ENCODE measurements at places on chromosomes 3 and 15.

GRCh38 chr3:12255393-12255792 lies 33.5 kb upstream of the PPARG start:
- no peak for DNase-seq

GRCh38 chr3:111541911-111542483 lies at the start of gene CD96:
TSS of gene CD96 (plus strand) at chr3:111542197. CDS start at chr3:111542249, 52 bp downstream.
- DNase-seq = no peak

DNA sequence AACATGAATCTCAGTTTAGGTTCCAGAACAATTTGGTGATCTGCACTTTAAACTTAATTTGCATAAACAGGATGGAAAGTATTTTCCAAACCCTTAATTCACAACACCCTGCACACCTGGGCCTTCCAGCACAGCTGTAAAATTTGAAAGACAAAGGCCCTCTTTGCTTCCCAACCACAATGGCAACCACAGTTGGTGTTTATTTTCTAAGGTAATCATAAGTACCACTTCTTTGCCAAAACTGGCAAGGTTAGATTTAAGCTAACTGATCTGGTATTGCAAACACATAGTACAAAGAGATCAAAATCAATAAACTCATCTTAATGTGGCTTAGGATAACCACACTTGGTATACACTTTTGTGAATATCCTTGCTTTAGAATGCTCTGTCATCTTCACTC lies 4.1 kb downstream of the LRIG1 start:
- DNase-seq = no peak

GRCh38 chr3:13712682-13713180 lies 163.8 kb downstream of the FBLN2 start:
- no peak for DNase-seq

DNA sequence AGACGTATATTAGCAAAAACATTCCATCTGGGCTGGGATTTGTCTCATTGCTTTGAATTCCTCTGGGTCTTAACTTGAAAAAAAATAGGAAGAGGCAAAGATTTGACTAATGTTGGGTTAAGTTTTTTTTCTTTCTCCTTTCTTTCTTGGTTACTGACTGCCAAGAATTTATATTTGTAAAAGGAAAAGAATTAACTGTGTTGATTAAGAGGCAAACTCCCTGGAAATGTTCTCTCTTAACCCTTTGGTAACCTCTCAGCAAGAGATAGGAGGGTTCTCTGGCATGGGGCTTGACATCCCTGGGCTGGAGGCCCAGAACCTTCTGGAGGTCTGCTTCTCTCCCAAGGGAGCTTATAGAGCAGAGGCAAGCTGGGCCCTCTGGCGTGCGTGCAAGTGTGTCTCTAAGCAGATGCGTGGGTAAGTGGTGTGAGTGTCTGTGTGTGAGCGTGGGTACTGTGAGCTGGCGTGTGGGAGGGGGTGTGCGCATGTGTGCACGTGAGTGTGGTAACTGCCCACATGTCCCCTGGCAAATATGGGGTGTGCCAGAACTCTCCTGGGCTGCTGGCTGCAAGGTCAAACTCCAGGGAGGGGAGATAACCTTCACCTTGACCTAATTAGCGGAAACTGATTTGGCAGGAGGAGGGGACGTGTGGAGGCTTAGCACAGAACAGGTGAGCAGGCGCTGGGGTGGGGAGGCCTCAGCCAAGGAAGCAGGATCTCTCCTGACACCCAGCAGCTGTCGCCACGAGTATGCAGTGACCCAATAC lies 49.4 kb upstream of the MAGEF1 start:
- DNase-seq = peak; percentile 46

DNA sequence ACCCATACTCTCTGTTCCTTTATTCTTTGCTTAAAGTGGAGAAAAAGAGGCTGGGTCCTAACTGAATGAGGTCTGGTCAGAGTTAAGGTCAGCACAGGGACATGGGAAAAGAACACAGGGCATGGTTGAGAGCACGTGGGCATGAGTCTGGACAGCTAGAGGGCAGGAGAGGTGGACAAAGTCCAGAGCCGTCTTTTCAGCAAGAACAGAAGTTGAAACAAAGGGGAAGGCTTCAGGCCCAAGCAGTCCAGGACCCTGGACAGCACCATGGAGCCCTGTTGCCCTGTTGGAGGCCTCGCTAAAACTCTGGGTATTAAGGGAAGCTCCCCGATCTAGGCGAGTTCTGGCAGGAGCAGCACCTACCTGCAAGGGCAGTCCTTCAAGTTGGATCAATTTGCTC lies 50.7 kb downstream of the XYLB start:
- no peak for DNase-seq

DNA sequence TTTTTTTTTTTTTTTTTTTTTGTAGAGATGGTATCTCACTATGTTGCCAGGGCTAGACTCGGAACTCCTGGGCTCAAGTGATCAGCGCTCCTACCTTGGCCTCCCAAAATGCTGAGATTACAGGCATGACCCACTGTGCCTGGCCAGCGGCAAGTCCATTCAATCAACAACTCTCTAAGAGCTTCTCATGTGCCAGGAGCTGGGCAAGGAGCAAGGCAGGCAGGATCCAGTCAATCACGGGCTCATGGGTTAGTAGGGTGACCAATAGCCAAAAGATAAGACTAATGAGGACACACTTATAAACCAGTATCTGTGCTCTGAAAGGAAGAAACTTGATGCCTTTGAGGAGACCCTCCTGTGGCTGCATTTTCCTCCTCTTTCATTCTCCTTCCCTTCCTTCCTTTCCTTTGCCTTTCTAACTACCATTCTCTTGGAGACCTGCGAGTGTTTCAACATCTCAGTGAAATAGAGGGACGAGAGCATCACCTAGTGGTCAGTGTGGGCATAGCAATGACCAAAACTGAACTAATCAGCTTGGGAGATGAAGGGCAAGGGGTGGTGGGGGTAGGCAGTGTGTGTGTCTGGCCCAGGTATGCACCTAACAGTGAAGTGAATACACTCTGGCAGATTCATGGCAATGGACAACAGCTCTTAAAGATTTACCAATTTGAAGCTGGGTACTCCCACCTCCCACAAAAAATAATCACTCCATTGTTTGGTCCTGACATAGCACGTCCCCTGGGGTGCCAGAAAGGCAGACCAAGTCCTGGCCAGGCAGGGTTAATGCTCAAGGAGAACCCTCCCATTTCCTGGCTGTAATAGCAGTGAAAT lies 6.3 kb downstream of the RPP25 start:
- DNase-seq = peak; percentile 21

GRCh38 chr15:76961268-76962011 lies 29.9 kb downstream of the RCN2 start:
- no peak for DNase-seq

DNA sequence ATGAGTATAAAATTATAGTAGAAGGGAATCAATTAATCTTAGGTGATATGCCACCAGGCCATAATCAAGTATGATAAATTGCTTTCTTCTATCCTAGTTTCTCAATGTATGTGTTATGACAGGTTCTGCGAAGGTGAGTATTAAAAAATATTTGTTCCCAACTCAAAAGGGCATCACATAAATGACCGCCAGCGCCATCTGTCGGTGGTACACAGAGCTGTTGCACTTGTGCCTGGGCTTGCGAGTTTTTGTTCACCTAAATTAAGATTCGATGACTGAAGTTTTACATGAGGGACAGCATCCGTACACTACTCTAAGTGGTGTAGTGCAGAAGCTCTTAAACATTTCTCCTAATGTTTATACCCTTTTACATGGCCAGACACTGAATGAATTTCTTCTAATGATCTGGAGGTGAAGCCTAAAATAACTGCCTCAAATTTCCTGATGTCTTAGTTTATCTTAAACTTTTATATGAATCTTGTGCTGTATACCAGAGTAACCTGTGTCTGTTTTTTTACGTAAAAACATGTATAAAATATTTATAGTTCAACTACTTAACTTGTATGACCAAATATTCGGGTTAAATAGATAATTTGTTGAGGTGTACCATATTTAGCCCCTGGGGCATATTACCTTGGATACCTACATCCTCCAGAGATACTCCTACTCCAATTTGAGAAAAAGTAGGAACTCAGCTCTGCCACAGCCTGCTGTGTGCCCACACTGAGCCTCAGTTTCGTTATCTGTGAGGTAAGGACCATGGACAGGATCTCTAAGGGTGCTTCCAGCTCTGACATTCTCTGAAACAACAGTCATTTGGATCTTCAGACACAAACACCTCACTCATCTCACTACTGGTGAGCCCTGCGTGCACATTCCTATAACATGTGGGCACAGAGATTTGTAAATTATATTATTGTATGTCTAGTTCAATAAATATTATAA lies 365.6 kb downstream of the MAGI1 start:
- peak; percentile 1 for DNase-seq

DNA sequence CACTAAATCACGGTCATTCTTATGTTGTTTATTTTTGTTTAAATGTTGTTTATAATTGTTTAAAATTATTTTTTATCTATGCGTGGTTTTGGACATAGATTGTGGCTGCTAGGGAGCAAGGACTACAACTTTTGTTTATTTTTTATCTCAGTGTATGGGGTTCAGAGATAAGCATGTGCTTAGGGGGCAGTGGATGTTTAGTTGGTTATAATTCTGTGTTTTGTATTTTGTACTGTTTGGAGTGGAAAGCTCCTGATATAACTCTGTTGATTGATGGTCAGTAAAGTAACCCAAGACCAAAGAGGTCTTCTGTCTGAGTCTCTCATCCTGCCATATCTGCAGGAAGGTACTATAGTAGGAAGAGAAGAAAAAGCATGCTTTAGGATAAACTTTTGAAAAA lies 36.5 kb upstream of the NPHP3 start:
- no peak for DNase-seq

GRCh38 chr15:67202991-67203390 lies 51.5 kb downstream of the AAGAB start:
- no peak for DNase-seq

- peak; percentile 38 for DNase-seq
Observed at GRCh38 chr15:57551715-57552677, 39.7 kb upstream of the MYZAP start.

GRCh38 chr15:45091576-45091975 lies 22.4 kb downstream of the DUOX2 start:
- no peak for DNase-seq

GRCh38 chr3:100760377-100760776 lies 51.1 kb downstream of the TFG start:
- no peak for DNase-seq

GRCh38 chr3:45258317-45258716 lies 32.2 kb upstream of the TMEM158 start:
- no peak for DNase-seq

DNA sequence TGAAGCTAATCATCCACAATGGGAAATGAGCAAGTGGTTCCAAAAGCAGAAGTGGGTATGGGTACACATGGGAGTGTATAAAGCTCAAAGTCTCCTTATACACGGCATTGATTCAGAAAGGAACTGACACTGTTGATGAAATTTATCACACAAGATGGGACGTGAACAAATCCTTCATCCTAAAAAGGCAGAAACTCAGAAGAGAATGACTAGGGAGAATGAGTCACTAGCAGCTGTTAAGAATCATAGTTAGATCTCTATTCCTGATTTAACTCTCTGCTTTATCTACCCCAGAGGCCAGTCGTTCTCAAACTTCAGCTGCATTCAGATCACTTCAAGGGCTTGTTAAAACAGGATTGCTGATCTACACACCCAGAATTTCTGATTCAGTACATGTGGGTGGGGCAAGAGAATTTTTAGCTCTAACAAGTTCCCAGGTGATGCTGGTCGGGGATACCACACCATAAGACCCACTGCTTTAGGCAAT lies 97.7 kb upstream of the PHLDB2 start:
- DNase-seq = no peak

GRCh38 chr3:107487490-107487889 lies 35.3 kb upstream of the BBX start:
- no peak for DNase-seq

GRCh38 chr15:65888981-65889380 lies 19.7 kb downstream of the RAB11A start:
- no peak for DNase-seq

DNA sequence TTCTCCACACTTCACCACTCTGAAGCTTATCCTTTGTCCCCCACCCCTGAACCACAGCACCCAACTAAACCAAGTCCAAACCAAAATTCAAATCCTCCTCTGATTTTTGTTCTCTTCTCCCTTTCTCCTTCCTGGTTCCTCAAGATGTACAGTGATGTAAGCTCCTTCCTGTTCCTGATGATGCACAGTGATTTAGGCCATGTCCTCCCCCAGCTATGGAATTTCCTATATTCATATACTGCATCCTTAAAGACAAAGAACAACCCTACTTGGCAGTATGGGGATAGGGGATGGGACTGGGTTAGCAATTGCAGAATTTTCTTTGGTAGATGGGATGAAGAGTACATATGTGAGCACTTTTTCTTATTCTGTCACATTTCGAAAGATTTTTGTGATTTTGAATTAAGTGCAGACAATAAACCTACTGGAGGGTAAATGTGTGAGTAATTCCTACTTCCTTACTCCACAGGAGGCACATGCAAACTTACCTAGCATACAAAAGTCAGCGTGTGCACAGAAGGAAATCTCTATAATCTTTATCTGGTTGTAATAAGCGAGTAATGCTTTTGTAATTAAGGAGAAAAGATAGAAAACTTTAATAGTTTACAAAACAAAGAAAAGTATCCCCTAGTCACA lies 125.0 kb downstream of the ANO10 start:
- DNase-seq = no peak

DNA sequence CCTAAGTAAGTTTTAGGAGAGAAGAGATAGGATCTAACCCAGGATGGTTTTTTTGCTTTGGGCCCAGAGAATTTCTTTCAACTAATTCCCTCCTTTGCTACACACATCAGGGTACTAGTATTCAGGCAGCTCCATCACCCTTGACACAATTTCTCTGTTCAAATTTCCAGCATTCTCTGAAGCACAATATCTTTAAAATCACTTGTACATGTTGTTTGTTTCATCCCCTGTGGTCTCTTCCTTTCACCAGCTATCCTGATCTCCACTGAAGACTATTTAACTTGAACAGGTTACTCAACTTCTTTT lies 32.4 kb upstream of the FNDC3B start:
- DNase-seq = no peak

- DNase-seq = no peak
Observed at GRCh38 chr15:39323157-39323556, 257.7 kb upstream of the THBS1 start.

DNA sequence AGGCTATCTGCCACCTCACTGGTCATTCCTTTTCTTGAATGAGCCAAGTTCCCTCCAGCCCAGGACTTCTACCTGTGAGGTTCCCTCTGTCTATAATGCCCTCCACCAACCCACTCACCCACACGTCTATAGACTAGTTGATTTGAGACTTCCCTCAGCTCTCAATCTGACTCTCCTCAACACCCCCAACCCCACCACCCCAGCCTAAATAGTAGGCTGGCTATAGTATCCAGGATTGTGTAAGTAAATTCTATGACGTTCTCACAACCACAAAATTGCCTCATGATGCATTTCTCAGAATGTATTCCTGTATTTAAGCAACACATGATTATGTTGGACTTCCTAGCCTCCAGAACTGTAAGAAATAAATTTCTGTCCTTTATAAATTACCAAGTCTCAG lies 2.2 kb downstream of the PLSCR1 start:
- no peak for DNase-seq

GRCh38 chr3:17552351-17552750 lies 190.1 kb downstream of the TBC1D5 start:
- no peak for DNase-seq

GRCh38 chr15:62183130-62183529 lies 18.0 kb upstream of the C2CD4B start:
- no peak for DNase-seq
